Activated T-cell treated with anti-CD3 and anti-CD28 coated beads for 4 hours (primary cell): ENCODE measurements at places on chromosomes 2 and 18.

- no peak for DNase-seq
These were observed 4.5 kb downstream of the CEBPZ start for GRCh38 chr2:37226863-37227262.

- DNase-seq: no peak
These were observed 390.9 kb upstream of the CDH19 start for GRCh38 chr18:66994790-66995189.

DNA sequence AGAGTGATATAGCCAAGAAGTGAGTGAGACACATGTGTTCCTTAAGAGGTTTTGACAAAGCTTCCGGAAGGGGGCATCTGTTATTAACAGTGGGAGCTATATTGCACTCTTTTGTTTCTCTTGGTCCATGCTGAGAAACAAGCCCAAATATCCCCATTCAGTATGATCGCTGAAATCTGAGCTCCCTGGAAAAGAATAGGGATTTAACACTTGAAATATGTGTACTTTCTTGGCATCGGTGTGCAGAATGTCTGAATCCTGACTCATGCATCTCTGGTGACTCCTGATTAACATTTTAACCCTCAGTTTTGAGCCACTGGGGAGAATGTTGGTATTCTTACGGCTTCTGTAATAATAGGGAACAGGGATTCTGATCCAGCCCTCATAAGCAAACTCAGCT lies 448.1 kb downstream of the TSN start:
- DNase-seq: no peak

- no peak for DNase-seq
These were observed 246.1 kb upstream of the ST6GAL2 start for GRCh38 chr2:107132070-107132469.

GRCh38 chr2:147636238-147636882 lies 208.5 kb upstream of the ACVR2A start:
- no peak for DNase-seq
